Activated T-helper 1 cell treated with anti-CD3 and anti-CD28 coated beads, Interleukin-2, amount 50 U/mL, for 16 hours (primary cell): ENCODE measurements at places on chromosomes 12 and 14.

- peak; percentile 80 for DNase-seq
These were observed at the start of gene SBNO1 for GRCh38 chr12:123364532-123365024. TSS of gene SBNO1 (minus strand) at chr12:123364847. CDS start at chr12:123350441, 14,406 bp downstream.

DNA sequence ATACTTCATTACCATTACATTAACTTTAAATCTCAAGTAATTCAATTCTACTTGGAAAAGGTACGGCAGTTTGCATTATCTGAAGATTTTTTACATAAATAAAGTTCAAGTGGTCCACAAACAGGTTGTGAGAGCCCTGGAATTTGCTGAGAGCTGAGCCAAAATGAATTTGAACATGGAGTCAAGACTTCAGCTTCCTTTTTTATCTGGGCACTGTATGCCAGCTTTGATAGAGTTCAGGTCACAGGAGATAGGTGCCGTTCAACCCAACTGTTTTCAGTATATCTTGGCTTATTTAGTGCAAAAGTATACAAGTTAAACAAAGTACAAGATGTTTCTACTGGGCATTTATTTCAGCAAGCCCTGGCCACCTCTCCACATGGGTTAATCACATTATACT lies 28.8 kb downstream of the HNRNPC start:
- no peak for DNase-seq

DNA sequence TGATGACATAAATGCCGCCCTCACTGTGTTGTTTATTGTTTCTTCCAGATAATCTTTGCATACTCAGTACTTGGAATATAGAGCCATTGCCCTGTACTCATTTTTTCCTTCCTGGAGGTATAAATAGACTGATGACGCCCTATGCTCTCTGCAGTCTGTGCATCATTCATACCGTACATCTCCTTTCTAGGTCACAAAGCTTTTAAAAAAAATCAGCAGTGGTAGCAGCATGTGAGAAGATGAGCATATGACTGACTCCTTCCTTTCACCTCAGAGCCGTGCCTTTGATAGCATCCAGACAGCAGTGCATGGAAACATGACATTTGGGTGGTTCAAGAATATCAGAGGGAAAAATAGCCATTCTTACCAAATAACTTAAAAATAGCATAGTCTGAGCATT lies 77.3 kb downstream of the PDE3A start:
- DNase-seq = no peak

GRCh38 chr12:22529281-22530060 lies 14.9 kb downstream of the C2CD5 start:
- no peak for DNase-seq

- DNase-seq = no peak
These were observed 14.7 kb upstream of the ENDOU start for GRCh38 chr12:47739979-47740378.

DNA sequence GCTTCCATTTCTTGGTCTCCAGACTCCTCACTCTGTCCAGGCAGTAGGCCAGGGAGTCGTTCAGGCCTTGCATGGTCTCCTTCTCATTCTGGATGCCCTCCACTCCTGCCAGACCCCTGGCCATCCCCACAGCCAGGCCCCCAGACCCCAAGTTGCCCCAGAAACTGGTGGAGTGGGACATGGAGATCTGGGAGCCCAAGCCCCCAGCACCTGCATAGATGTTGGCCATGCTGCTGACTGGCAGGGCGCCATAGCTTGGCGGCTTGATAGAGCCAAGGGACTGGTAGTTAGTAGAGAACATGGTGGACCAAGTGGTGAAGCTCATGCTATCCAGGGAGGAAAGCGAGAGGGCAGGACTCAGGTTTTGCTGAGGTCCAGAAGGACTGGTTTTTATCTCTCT lies 21.2 kb upstream of the INSM2 start:
- no peak for DNase-seq

GRCh38 chr14:95891742-95892141 lies 15.1 kb downstream of the TUNAR start:
- DNase-seq = no peak

DNA sequence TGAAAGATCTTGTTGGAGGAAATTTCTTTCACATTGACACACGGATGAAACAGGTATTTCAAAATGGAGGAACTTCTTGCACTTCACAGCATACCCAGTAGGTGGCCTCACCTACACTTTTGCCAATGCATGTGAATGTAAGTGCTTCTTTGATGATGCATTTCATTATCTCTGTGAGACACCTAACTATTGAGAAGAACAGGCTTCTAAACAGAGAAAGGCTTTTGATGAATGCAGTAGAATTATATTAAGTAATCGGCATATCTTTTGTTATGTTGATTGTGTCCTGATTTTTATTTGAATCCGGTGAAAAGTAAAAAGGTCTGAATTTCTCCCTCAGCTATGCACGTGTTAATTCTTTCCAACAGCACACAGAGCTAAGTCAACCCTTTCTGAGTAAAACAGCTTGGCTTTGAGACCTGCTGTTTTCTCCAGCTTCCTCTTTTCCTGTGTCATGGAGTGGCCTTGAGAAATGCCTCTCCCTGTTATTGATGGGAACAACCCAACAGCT lies 399.0 kb downstream of the NAV3 start:
- no peak for DNase-seq

GRCh38 chr12:6478416-6478815 lies 7.9 kb upstream of the VAMP1 start:
- no peak for DNase-seq

DNA sequence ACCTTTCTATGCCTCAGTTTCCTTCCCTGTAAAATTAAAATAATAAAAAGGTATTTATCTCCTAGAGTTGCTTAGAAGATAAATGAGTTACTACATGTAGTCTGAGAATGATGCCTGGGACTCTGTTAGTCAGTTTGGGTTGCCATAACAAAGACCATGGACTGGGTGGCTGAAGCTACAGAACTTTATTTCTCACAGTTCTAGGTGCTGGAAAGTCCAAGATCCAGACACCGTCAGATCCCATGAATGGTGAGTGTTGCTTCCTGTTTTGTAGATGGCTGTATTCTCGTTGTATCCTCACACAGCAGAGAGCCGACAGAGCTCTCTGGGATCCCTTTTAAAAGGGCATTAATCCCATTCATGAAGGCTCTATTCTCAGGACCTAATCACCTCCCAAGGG lies 64.0 kb upstream of the LTA4H start:
- no peak for DNase-seq
